ENCODE measurements at places on chromosomes 3 and 15.

- DNase-seq, result no peak
Measured at GRCh38 chr3:129651435-129652202, 45.1 kb upstream of the PLXND1 start.

GRCh38 chr3:184299488-184300377 lies 692 bp downstream of the PSMD2 start:
- DNase-seq, result no peak

DNA sequence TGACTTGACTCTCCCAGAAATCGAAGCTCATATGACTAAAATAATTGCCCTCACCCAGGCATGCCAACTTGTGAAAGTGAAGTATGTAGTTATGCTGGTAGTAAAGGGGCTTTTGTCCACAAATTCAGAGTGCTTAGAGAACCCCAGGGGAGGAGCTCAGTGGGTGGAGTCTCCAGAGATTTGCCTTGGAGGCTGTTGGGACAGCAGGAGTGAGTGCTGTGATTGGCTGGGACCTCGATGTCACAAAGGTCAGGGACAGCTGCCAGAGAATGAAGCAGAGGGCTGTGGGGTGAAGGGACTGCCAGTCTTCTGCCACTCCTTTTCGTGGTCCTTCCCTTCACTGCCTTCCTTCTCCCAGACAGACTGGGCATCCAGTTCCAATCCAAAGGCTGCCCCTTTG lies 49.8 kb downstream of the ZNF445 start:
- DNase-seq, result no peak

DNA sequence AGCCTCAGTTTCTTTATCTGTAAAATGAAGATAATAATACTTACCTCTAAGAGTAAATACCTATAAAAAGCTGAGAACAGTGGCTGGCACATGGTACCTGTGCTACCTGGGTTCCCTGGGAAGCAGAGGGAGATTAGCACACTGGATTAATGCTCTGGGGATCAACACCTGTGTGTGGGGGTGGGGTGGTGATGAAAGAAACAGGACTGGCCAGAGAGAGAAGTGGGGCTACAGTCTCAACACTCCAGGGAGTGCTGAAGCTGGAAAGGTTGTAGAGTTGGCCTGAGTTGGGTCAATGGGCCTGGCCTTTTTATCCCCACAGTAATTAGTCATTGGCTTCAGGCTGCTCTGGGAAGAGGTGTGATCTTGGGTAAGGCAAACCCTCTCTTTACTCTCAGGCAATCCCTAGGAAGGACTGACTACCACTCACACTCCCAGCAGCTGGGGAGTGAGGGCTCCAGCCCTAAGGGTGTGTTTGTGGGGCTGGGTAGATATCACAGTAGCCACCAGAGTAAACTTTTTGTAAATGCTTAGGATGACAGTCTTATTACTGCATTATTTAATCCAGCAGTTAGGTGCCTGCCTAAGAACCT lies 102.5 kb downstream of the SV2B start:
- no peak for DNase-seq

DNA sequence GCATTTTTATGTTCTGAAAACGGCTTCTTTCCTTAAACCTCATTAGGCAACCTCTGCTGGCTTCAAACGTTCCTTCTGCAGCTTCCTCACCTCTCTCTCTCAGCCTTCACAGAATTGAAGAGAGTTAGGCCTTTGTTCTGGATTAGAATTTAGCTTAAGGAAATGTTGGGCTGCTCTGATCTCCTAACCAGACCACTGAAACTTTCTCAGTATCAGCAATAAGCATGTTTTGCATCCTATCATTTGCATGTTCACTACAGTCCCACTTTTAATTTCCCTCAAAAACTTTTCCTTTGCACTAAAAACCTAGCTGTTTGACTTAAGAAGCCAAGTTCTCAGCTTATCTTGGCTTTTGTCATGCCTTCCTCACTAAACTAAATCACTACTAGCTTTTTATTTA lies 49.5 kb downstream of the SMARCC1 start:
- DNase-seq, result no peak

- DNase-seq, result no peak
Measured at GRCh38 chr15:49270541-49271421, 100.7 kb downstream of the GALK2 start.

GRCh38 chr15:56036546-56037067 lies 43.2 kb upstream of the NEDD4 start:
- DNase-seq, result no peak

GRCh38 chr3:197355713-197356112 lies 57.3 kb upstream of the DLG1 start:
- no peak for DNase-seq

DNA sequence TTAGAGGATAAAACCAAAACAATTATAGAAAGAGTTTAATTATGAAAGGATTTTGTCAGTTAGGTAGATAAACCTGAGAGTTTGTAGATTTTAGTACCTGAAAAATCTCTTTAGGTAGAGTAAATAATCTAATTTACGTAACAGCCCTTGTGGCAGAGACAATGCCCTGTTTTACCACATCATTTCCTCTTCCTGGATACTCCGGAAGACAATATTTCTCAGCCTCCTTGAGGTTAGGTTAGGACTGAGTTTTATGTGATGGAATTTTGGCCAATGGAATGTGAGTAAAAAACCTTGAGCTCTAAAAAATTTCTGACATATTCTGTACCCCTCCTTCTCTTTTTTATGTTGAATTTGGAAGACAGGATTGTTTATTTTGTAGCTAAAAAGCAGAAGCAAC lies 50.7 kb upstream of the TPRG1 start:
- no peak for DNase-seq

DNA sequence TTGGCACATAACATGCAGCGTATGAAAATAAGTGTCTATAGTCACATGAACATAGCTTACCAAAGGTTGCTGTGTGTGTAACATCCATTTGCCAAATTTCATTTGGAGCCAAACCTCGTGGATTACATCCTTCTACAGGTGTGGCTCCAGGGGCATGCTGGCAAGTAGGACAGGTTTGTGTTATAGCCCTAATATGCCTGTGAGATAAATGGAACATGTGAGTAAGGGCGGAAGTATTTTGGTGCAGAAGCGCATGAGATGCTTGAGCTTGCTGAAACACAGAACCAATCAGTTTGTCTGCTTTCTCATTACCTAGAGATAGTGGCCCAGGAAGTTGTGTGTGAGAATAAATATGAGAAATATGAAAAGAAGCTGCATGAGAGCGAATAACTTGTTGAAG lies 21.8 kb upstream of the XCR1 start:
- DNase-seq, result no peak

GRCh38 chr3:9862391-9863057 lies 17.5 kb downstream of the CIDEC start:
- no peak for DNase-seq

- DNase-seq, result no peak
Measured at GRCh38 chr3:126873416-126873815, 109.5 kb upstream of the PLXNA1 start.

- DNase-seq, result no peak
Measured at GRCh38 chr15:44308889-44309288, 20.4 kb downstream of the GOLM2 start.

- DNase-seq, result no peak
Measured at GRCh38 chr3:142705198-142705597, 18.6 kb upstream of the TRPC1 start.

- DNase-seq, result no peak
Measured at GRCh38 chr15:99149366-99149765, 44.5 kb downstream of the SYNM start.

DNA sequence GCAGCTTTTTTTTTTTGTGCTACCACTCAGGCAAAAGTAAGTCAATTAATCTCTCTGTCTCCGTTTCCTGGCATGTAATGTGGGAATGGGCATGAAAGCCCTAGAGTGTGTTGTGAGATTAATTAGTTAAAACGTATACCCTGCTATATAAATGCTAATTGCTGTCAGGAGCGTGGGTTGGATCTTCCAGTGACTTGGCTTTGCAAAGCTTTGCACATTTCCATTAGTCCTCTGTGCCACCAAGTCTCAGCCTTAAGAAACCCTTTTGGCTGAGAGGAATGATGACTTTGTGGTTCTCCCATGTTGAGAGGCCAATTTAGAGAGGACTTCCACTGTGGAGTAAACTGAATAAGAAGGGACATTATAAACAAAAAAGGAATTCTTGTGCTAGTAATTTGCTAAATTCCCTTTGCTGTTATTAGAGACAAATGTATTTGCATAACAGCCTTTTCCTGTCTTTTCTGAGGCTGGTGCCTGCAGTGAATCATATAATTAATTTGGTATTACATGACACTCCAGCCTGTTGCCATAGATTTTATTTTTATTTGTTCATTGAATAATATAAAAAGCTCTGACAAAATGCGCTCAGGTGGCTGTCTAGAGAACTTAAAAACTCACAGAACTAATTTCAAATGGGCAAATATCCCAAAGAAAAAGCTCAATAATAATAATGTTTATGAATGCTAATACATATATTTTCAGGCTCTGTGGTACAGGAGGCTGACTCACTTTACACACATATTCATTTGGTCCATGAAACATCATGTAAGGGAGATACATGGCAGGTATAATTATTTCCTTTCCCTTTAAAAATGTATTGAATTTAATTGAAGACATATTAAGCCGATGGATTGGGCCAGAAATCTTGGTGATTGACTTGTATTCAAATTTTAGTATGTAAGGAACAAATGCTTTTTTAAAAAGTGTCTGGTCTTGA lies 82.7 kb downstream of the IL1RAP start:
- no peak for DNase-seq

GRCh38 chr3:184289426-184289938 lies 9.6 kb upstream of the PSMD2 start:
- peak; percentile 23 for DNase-seq

DNA sequence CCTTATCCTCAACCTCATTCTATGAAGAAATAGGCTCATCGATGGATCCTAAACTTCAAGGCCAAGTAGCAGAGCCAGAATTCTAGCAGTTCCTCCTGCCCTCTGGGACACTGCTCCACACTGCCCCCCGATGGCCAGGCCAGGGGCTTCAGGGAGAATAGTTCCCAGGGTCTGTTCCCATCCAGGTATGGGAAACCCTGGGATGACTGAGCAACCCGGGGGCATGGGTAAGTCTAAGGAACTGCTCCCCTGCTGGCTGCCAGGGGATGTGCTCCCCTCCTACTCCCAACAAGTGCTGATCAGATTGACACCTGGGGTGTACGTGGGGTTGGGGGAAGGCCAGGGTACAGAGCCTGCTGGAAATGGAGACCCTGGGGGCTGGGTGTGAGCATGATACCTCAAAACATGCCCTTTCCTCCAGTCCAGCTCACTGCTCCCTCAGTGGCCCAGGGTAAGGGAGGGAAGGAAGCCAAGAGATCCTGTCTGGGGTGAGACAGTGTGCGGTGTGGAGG lies 7.6 kb downstream of the ULK3 start:
- no peak for DNase-seq

- no peak for DNase-seq
Measured at GRCh38 chr3:195239121-195239520, 31.8 kb downstream of the XXYLT1 start.

DNA sequence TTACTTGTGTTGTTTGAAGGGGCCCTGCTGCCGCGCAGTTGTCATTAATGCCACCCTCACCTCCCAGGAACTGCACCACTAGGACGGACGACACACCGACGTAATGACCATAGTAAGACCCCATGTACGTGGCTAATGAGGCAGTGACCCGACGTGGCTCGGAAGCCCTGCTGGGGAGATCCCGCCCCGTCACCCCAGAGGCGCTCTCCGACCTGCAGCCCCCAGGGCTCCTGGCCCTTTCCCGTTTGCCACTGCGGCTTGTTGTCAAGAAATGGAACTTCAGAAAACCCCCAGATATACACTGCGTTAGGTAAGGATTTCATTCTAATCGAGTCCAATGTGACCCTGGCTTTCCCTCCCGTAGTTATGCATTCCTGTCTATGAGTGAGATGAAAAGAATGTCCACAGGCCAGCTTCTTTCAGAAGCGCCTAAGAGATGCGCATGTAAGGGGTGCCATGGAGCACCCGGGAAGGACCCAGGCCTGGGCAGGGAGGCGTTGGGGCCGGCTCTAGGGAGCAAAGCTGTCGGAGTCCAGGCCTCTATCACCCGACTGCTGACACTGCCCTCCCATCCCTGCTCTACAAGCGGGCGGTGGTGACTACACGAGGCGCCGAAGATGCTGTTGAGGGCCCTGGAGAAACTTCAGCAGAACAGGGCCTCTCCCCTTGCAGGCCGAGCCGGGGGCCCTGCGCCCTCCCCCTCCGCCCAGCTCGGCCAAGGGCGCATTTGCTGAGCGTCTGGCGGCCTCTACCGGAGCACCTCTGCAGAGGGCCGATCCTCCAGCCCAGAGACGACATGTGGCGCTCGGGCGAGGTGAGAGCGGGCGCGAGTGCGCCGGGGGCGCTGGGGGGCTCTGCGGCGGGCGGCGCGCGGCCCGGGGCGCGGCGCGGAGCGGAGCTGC lies at the start of gene GABRA5:
Gene GABRA5, plus strand, starts transcription at position 765 of the 902 bp plus-strand sequence. CDS start 2,187 bp downstream, outside the sequence.
- DNase-seq, result no peak

GRCh38 chr3:39705351-39705900 lies 104.0 kb upstream of the MYRIP start:
- DNase-seq, result no peak

- DNase-seq, result no peak
Measured at GRCh38 chr3:31210068-31210645, 315.7 kb upstream of the GADL1 start.

- no peak for DNase-seq
Measured at GRCh38 chr3:185585518-185585858, 607 bp upstream of the SENP2 start.

DNA sequence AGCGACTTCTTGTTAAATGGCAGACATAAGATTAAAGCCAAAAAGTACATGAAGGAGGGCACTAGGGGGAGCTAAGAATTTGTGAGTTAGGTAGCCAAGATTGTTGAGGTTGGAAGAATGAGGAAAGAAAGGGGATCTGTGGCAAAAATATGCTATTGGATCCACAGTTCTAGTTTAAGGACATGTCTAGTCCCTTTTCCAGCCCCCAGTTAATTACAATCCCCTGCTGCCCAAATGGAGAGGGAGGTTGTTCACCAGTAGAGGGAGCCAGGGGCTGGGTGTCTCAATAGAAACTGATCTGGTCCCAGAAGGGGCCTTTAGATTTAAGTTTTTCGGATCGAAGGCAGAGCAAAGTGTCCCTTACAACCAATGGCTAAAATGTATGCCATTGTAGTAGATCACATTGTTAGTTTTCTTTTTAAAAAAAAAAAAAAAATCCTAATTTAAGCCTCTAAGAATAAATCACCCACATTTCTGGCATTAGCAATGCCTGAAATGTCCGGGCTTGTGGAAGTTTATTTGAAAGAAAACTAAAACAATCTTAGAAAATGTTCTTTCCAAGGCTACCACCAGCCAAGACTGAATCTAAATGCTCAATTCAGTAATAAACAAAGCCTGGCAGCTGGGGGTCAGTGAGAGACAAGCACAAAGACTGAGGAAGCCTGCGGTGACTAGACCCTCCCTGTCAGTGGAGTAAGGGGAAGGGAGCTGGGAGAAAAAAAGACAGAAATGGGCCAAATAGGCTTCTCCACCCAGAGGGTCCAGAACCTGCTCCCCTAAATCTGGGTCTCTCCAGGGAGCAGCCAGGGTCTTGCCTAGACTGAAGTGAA lies 7.1 kb downstream of the COL8A1 start:
- no peak for DNase-seq

GRCh38 chr15:95957861-95958260 lies 372.6 kb upstream of the NR2F2 start:
- no peak for DNase-seq

Data from thymus (tissue), 14 donors.